Uterus (tissue), 4 donors: ENCODE measurements at places on chromosomes 12 and 14.

DNA sequence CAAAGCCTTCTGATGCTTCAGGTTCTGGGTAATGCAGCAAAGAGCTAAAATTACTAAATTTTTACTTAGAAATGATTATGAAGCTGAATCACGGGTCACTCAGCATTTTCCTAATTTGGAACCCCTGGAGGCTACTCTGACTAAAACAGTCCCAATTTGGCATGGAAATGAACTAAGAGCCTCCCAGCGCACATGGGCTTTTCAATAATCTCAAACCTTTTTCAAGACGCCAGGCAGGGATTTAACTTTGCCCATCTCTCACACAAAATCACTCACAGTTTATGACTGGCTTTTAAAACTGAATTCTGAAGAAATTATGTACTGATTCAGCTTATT lies 68.3 kb downstream of the LLPH start:
- DNase-seq = no peak

DNA sequence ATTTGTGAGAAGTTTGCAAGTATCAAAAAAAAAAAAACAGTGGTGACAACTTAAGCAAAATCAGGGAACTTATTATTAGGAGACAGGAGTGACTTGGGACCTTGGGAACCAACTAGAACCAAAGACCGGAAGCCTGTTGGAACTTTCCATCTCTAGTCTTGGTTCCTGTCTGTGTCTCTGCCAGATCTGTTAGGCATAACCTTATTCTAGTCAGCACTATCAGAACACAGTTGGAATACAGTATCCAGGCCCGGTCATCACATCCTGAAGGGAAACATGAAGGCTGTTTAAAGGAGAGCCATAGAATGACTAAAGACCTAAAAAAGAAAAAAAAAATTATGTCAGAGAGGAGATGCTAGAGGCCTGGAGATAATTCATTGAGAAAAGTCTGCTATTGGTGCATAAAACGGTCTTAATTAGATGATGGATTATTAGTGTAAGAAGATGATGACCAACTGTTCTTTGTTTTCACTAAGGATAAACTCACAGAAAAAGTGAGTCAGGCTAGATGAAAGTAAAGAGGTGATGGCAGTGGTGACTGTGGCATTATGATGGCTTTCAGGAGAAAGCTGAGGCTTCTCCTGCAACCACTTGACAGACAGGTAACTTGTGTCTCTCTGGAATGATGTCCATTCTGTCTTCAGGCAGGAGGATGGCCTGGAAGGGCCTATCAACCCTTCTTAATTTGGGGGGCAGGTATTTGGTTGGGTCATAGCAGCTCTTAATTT lies 28.2 kb downstream of the DACT1 start:
- DNase-seq = no peak

- DNase-seq = no peak
These were observed 116.3 kb downstream of the DPF3 start for GRCh38 chr14:72777636-72778035.

GRCh38 chr14:34465069-34465859 lies 3.2 kb upstream of the SPTSSA start:
- no peak for DNase-seq

- no peak for DNase-seq
These were observed 52.4 kb downstream of the EMP1 start for GRCh38 chr12:13248964-13249363.

DNA sequence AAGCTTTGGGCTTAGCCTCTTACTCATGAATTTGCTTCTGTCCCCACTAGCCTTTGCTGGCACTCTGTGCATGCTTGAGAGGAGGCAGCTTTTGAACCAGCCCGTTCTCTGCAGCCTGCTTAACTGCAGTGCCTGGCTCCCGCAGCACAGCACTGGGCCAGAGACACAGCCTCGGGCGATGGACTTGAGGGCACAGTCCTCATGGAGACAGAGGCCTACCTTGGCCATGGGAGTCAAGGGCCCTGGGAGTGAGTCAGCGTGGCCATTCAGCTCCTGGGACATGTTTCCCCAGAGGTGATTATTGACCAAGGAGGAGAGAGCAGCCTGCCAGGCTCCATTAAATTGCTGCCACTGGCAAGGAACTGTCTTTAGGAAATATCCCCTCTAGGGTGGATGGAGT lies 93.5 kb downstream of the SMOC1 start:
- no peak for DNase-seq

- no peak for DNase-seq
These were observed 27.7 kb downstream of the JKAMP start for GRCh38 chr14:59511916-59512575.
